HS-5 (cell line): ENCODE measurements at places on chromosomes 4 and X.

DNA sequence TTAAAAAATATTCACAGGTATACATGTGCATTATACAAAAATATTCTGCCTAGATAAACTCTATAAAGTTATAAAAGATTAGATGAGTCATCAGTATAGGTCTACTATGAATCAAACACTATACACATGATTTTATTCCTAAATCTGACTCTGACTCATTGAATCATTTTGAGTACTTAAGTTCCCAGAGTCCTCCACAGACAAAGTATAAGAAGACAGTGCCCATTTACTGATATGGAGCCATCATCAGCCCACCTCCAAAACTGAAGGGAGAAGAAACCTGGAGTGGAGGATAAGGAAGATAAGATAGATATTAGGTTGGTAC lies 28.7 kb upstream of the ANTXR2 start:
- no peak for DNase-seq

GRCh38 chr4:128716338-128716737 lies 93.2 kb upstream of the JADE1 start:
- no peak for DNase-seq

DNA sequence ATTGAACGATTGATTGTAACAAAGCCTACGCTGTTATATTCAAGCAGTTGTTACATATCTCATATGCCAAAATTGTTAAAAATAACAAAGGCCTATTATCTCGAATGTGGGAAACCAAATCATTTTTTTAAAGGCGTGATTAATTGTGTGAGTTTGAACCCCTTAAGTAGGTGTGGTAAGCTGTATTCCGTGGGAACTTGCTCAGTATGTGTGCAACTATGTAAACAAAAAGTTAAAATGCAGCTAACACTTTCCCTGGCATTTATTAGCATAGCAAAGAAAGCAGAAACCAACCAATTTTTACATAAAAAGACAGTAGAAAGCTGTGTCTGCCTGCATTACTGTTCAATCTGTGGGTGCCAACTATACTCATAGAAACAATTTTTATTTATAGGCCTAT lies 166.0 kb upstream of the HAND2 start:
- no peak for DNase-seq

DNA sequence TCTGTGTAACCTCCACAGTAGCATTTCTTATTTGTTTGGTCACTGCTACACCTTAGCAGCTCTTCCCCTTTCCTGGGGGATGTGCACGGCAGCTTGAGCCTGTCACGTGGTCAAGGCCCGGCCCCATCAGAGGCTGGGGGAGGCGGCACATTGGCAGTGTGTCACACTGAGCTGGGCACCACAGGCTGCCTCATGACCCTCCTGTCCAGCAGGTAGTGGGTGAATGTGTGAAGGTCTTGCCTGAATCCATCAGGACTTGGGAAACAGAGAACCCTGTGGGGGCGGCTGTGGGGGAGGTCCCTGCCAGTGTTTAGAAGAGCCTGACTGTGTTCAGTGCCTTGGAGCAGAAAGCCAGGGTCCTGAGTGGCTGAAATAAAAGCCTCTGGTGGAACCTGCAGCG lies 33.2 kb downstream of the WFS1 start:
- DNase-seq: no peak

- no peak for DNase-seq
Measured at GRCh38 chrX:19695884-19696283, 180.6 kb upstream of the MAP3K15 start.

GRCh38 chrX:48908600-48908999 lies 2.8 kb downstream of the SLC35A2 start:
- no peak for DNase-seq

DNA sequence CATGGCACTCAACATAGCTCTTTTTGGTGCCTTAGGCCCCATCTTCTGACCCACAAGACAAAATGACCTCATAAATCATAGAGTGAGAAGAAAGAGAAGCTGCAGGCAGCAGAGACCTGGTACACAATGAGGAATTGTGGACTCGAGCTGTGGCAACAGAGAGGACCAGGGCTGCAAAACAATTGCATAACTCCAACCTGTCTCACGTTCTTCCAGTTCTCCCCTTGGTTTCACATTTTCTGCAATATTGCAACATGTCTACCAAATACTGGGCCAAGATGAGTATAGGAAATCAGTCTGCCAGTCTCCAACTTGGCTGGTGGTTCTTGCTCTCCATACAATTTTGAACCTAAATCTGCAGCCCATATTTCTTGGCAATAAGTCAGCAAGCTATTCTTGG lies 105.3 kb downstream of the KDR start:
- no peak for DNase-seq

DNA sequence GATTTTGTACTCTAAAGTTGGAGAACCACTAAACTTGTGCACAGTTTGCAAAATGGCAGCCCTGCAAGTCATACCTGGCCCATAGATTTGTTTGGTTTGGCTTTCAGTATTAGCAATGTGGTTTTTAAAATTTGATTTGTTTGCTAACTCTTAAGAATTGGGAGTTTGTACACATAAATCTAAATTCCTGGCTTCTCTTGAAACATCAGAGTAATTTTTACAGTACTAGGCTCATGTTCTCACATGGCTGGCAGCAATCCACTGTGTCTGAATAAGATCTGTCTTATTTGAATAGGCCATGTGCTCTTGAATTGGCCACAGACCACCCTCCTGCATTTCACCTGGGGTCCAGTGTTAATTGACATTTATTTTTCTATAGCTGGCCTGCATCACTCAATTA lies 21.3 kb downstream of the DIAPH2 start:
- DNase-seq: no peak

GRCh38 chrX:108186811-108187210 lies 95.2 kb downstream of the ATG4A start:
- peak; percentile 56 for DNase-seq

GRCh38 chrX:150700107-150700506 lies 6.9 kb downstream of the MTMR1 start:
- DNase-seq: no peak

GRCh38 chr4:14772388-14772787 lies 229.9 kb upstream of the CPEB2 start:
- no peak for DNase-seq

DNA sequence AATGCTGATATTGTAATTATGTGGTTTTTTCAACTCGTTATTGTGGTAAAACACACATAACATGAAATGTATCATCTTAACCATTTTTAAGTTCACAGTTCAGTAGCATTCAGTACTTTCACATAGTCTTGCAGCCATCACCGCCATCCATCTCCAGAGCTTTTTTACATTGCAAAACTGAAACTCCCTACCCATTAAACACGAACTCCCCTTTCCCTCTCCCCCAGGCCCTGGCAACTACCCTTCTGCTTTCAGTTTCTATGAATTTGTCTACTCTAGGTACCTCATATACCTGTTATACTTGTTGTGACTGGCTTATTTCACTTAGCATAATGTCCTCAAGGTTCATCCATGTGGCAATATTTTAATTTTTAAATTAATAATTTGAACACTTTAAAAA lies 380.6 kb downstream of the MAPK10 start:
- DNase-seq: no peak

DNA sequence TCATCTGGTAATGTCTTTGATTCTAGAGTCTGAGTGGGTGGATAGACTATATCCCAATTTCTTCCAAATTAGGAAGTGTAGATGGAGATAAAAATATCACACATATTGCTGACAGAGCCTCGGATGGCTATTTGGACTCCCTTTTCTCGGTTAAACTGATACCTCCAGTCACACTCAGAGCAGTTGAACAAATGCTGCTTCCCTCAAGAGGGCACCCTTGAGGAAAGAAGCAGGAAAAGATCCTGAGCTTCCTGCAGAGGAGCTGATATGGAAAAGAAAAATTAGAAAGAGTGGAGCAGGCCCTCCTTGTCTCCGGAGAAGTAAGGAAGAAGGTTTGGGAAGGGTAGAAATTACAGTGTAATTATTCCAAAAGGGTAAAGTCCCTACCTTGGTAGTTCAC lies 96.2 kb upstream of the CCSER1 start:
- DNase-seq: no peak

GRCh38 chr4:36716874-36717273 lies 435.5 kb downstream of the DTHD1 start:
- DNase-seq: peak; percentile 5

DNA sequence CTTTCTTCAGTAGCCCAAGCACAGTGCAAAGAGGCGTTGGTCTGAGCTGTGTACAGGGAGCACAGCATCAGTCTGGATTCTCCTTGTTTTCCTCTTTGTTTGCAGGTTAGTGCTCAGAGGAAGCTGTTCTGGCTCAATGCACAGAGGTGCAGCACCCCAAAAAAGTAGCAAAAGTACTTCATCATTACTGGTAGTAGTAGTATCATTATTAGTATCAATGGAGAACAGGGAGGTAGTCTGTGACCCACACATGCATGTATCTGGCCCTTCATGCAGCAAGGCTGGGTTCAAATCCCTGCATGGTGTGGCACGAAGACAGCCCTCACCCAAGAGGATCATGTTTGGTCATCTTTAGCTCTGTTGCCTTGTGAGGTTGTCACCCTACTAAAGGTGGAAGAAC lies 68.7 kb downstream of the CXXC4 start:
- DNase-seq: no peak

DNA sequence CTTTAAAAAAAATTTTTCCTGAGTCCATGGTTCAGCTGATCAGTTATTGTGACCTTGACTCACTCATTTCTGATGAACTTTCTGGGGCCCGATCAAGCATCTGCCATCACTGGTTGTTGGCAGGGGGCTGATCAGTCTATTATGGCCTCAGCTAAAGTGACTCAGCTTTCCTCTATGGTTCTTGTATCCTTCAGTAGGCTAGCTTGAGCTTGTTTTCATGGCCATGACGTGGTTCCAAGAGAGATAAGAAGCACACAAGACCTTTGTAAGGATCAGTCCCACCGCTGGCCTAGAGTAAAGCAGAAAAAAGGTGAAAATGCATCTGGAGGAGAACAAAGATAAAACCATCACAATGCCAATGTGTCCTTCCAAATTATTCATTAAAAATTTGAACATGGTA lies 29.8 kb upstream of the EPGN start:
- no peak for DNase-seq

- peak; percentile 5 for DNase-seq
Measured at GRCh38 chr4:187840814-187841213, 154.8 kb upstream of the ZFP42 start.

DNA sequence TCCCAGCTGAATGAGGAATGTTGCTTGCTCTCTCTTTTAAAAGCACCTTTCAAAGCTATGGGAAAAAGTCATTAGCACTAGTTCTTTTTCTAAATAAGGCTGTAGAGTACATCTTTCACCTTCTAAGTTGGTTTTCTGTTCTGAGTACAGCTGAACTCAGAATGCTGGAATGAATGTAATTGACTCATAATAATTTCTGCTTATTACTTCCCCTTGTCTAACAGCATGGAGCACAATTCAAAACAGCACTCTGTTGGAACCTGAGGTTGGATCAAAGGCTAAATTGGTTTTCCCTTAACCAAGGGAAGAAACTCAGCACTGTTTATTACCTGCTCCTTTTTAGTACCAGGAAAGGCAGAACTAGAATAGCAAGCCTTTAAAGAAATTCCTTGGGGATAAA lies 33.5 kb upstream of the CYP2U1 start:
- no peak for DNase-seq

DNA sequence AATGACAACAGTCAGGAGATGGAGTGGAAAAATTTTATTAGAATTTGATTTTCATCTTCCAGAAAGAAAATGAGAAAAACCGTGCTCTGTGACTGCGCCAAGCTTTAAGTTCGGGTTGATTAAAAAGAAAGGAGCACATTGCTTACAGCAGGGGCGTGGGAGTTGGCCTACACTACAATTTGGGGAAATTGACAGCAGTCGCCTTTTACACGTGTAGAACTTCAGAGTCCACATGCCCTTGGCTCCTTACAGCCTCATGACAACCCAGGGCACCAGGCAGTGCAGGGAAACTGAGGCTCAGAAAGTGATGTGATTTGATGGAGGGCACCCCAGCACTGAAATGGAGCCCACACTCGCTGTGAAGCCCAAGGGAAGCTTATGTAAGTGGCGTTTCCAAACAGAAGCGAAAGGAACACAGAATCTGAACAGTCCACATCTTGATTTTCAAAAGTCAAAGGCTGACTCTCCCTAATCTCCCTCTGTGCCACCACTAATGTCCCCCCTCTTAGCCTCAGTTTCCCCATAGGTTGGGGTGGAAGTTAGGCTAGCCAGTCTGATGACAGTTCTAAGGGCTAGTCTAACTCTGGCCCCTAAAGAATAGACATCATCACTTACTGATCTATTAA lies 5.5 kb downstream of the PPP2R2C start:
- DNase-seq: no peak

GRCh38 chrX:38607976-38608375 lies 46.6 kb downstream of the TSPAN7 start:
- no peak for DNase-seq

GRCh38 chr4:26074712-26075430 lies 160.9 kb downstream of the SMIM20 start:
- DNase-seq: no peak

DNA sequence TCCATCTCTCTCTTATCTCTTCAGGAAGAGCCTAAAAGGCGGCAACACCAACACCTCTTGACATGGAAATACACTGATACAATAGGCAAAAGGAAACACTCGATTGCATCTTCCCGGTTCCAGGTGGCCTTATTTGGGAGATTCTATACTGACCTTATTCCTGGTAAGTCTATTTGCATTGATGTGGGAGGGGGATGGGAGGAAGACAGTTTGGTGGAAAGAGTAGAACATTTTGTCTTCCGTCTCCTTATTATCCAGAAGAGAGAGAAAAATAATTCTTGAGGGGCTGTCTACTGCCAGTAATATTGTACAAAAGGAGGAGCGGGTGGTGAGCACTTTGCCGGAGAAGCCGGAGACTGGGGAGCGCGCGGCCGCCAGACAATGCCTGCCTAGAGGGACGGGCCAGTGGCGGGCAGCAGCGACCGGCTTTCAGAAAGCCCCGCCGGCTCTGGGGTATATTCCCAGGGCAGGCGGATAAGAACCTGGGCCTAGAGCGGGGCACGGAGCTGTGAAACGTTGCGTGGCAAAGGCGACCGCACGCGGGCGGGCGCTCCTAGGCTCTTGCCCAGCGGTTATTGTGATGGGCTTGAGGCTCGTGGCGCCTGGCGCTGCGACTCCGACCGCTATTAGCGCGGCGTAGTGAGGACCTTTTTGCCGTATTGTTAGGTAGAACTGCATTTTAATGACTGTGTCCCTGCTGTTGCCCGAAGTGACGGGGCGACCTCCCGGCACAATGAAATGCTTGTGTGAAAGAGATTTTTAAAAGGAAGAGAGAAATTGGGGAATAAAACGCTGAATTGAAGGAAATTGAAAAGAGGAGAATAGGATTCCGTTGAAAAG lies 518 bp downstream of the PRDM8 start:
- DNase-seq: no peak

GRCh38 chr4:127698789-127699200 lies 31.4 kb upstream of the SLC25A31 start:
- DNase-seq: peak; percentile 53

GRCh38 chr4:137762591-137762990 lies 230.3 kb upstream of the PCDH18 start:
- no peak for DNase-seq

GRCh38 chr4:164894702-164895101 lies 17.7 kb downstream of the APELA start:
- no peak for DNase-seq

DNA sequence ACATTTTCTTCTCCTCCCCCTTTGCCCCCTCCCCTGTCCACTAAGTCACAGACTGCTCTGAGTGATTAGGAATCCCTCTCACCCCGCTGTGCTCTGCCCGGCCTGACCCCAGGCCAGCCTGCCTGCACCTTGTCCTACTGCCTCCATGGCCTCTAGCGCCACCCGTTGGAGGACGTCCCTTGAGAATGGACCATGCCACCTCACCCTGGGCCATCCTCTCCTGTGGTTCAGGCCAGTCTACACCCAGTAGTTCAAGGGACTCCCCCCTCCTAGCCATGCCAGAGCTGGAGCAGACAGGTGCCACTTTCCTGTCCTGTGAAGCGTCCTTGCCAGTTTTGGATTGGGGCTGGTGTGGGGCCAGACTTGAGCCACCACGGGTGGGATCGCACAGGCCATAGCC lies 9.7 kb upstream of the IRAK1 start:
- DNase-seq: no peak
